ENCODE measurements at places on chromosomes 1 and 21.

GRCh38 chr1:33428661-33429060 is 2.2 kb downstream of the PHC2 start:
- DNase-seq, result no peak

GRCh38 chr1:214247501-214248041 is 33.4 kb upstream of the SMYD2 start:
- DNase-seq, result no peak

GRCh38 chr1:57603696-57604095 is 179.8 kb upstream of the DAB1 start:
- DNase-seq, result no peak

DNA sequence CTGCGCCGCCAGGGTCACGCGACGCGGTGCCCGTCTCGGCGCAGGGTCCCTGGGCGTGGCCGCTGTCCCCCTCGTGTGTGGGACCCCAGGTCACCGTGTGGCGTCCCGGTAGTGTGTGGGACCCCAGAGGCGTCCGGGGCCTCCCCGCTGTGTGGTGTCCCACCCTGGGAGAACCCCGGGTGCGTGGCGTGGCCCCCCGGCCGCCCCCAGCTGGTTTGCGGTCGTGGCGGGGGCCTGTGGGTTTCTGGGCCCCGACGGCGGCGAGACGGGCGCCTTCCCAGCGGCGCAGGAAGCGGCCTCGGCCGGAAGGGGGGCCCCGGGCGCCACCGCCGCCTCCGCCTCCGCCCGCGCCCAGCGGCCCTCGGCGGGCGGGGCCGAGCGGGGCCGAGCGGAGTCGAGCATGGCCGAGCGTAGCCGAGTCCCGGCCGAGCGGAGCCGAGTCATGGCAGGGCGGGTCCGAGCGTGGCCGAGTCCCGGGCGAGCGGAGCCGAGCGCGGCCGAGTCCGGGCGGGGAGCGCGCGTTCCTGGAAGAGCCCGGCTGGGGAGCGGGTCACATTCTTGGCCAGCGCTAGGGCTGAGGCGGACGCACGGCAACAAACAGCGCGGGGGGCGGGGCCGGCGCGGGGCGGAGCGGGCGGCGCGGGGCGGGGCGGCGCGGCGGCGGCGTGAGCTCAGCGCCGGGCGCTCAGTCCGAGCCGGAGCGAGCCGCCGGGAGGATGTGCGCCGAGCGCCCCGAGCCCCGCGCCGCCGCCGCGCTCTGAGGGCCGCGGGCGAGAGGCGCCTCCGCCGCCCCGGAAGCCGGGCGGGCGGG is 568 bp upstream of the SKI start:
- peak; percentile 94 for DNase-seq

DNA sequence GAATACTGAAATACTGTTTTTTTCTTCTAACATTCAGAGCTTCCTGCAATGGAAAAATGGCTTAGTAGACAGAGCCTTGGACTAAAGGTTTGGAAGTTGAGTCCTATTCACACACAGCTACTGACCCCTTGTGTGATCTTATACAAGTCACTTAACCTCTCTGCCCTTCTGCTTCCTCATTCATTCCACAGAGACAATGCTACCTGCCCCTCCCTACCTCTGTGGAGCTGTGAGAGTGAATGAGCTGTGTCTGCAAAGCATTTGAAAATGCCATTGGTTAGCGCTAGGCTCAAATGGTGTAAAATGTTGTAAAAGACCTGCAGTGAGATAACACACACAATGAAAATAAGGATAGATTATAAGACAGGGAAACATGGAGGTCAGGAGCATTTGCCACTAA is 214.4 kb downstream of the BARHL2 start:
- no peak for DNase-seq

DNA sequence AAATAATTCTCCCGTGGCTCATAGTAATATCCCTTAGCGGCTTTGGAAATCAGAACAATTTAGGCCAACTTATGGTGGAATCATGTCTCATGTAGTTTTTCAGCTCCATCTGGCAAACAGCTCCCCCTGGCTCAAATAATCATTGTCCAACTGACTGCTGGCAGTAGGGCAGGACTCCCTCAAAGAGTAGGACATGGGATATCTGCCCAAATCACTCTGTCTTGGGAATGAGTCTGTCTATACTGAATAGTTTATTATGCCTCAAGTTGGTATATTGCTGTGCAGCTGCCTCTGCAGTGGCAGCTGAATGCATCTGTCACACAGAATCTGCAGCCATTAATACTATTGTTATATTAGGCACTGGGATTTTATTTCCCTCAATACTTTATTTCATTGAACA is 255.7 kb downstream of the COL11A1 start:
- DNase-seq, result no peak

GRCh38 chr1:66852870-66853269 is 51.8 kb upstream of the INSL5 start:
- DNase-seq, result no peak

DNA sequence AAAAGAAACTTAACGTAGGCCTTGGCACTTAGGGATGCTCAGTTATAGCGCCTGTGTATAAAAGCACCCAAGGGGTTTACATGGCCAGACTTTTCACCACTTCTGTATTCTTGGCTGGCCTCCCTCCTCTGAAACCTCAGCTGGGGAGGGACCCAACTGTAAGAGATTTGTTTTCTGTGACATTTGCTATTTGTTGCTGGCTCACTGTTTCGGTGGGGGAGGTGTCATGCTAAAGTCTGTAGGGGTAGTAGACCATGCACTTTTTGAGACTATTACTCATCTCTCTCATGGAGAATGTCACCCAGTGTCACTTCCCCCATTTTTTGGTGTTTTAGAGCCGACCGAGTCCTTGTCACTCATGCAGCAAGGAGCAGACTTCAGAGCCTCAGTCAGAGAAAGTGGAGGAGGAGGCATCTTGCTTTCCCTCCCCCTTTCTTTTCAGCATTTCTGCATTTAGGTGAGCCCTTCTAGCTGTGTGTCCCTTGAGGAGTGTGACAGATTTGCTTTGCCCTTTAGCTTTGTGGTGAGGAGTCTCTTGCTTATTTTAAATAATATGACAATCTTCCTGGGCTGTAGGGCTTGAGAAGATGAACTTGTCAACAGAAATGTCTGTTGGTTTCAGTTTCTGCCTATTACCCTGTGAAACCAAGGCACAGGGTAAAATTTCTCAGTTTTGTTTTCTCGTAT is 160.1 kb downstream of the FASLG start:
- DNase-seq, result no peak

- DNase-seq, result no peak
These were observed 316.0 kb upstream of the ADGRL4 start for GRCh38 chr1:79322511-79323027.

GRCh38 chr1:33348676-33349080 is 27.8 kb upstream of the A3GALT2 start:
- peak; percentile 7 for DNase-seq

DNA sequence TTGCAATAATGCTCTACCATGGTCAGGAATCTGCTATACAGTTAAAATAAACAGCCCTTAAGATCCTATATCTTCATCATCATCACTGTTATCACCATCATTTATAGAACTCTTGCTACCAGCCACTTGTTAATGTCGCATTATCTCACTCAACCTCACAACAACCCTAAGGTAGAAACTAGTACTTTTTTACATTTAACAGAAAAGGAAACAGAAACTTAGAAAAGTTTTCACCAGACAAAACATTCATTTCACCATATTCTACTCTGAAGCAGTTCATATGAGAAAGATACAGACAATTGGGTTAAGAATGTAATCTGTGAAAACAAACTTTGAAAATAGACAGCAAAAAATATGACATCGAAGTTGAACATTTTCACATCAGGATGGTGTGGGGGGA is 262.6 kb downstream of the ATG4C start:
- no peak for DNase-seq

DNA sequence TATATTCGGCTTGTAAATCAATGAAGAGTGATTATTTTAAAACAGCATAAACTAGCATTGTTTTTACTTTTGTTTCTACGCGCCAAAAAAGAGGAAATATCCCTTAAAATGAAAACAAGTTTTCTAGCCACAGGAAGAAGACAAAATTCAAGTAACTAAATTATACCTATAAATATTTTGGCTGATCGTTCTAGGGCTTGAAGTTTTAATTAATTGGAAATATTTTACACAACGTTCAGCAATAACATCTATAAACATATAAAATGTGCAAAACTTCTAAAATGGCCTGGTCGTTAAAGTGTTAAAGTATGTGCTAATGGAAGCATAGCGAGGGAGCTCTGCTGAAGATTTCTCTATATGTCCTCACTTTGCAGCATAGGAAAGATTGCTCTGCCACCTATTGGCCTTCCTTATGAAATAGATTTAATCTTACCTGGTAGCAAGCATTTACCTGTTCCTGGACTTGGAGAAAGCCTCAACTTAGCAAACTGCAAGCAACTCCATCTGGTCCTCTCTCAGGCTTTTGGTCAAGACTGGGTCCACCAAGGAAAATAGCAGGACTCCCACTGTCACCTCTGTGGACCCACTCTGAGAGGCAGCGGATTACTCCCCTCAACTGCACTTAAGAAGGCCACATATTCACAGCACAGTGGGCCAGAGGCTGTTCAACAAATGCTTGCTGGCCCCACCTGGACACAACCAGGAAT is 351.3 kb upstream of the RUNX1 start:
- peak; percentile 0 for DNase-seq

DNA sequence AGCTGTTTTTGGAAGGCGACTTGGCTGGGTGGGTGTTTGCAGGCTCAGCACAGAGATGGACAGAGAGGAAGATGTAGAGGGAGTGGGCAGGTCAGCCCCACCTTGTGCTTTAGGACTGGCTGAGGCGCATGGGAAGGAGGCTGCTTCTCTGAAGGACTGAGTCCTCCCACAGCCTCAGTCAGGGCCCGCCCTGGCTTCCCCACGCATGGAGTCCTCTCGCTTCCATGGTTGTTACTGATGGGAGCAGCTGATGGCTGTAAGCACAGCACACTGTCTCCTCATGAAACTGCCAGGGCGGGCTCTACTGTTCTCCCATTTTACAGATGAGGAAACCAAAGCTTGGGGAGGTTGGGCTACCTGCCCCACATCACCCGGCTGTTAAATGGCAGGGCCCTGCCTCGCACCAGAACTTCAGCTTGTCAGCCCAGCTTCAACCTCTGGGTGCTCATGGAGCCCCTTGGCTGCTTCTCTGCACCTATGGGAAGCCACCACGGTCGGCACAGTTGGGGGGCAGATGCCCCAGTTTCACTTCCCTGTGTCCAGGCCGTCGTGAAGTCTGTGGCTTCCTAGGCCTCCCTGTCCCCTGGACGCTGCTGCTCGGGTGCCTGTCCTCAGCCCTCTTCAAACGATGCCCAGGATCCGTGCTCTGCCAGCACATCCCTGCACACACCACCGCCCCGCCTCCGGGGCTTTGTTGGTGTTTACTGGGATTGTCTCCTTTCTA is 2.4 kb downstream of the TMEM201 start:
- no peak for DNase-seq

GRCh38 chr1:21891621-21892479 is 45.3 kb downstream of the HSPG2 start:
- DNase-seq, result no peak

DNA sequence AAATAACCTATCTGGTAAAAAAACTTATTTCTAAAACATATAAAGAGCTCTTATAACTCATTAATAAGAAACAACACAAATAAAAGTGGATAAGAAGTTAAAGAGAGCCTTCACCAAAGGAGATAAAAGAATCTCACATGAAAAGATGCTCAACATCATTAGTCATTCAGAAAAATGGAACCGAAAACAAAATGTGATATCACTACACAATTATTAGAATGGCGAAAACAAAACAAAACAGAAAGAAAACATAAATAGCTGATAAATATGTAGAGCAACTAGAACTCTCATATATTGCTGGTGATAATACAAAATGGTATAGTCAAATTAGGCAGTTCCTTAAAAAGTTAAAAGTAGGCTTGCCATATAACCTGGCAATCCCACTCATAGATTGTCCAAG is 1109.3 kb downstream of the PLA2G4A start:
- no peak for DNase-seq

- no peak for DNase-seq
These were observed 256.5 kb downstream of the FGGY start for GRCh38 chr1:59553371-59553770.

DNA sequence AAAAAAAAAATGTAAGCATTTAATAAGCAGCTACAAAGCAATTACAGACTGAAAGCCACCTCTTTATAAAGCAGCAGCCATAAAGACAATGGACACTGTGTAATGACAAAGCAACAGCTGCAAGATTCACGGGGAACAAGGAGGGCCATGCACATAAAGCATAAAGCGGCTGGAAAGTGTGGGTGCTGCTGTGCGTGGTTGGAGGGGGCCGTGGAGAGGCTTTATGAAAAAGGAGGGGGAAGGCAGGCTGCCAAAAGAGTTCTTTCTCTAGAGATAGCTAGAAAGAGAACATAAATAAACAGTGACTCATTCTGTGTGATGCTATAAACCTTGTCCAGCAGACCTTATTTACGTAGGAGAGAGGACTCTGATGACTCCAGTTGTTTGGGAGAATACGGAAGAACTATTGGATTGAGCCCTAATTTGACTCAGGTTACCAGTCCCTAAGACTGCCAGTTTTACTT is 49.3 kb downstream of the ADAMTS1 start:
- DNase-seq, result no peak

DNA sequence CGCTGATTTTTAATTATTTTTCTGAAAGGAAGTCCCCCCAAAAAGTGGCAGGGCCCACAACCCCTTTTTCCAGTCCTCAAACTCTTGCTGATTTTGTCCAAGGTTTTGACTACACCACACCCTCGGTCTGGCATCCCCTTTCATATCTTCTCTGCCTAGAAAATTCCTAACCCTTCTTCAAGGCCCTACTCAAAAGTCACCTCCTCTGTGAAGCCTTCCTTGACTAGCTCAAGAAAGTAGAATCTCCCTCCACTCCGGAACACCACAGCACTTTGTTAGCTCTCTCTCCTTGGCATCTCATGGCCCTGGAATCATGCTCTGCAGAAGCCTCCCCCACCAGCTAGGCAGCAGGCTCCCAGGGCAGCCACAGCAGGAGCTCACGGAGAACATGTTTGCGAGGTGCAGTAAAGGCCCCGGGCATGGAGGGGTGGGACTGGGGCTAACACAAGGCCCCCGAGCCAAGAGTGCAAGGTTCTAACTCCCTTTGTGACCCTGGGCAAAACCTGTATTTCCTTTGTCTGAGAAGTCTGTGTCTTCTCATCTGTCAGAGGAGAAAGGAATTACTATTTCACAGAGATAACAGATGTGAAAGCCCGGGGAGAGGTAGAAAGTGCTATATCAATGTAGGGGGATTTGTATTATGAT is 17.7 kb upstream of the S100A7 start:
- no peak for DNase-seq

DNA sequence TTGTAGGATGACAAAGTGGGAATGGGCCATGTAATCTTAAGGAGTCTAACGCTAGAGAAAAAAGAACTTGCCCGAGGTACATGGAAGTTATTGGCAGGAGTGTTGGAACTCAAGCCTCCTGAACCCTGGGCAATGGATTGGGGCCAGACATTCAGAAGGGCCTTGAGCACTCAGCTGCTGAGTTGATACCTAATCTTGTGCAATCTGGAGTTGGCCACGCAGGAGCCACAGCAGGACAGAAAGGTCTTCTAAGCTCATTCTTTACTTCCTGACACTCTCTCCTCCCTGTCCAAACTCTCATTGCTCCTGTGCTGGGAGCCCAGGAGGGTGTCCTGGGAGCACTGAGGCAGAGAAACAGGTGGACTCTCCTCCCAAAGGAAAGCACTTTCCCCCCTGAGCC is 25.1 kb upstream of the CSF1 start:
- no peak for DNase-seq

All from stimulated activated CD4-positive, alpha-beta T cell treated with anti-CD3 and anti-CD28 coated beads, Interleukin-1b, Interleukin-23, amount 100 ng/mL, for 1 hour (primary cell).